ENCODE measurements at places on chromosomes 12 and 14.

GRCh38 chr12:26278266-26278665 lies 82.9 kb downstream of the SSPN start:
- no peak for DNase-seq

DNA sequence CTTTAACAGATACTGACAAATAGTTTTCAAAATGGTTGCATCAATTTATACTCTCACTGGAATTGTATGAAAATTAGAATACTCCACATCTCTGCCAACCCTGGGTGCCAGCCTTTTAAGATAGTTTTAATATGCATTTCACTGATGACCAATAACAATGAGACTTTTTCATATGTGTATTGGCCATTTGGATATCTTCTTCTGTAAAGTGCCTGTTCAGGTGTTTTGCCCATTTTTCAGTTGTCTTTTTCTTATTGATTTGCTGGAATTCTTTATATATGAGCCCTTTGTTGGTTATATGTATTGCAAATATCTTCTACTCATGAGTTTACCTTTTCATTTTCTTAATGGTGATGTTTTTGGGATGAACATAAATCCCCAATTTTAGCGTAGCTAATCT lies 16.7 kb upstream of the RNU6-7 start:
- DNase-seq = no peak

DNA sequence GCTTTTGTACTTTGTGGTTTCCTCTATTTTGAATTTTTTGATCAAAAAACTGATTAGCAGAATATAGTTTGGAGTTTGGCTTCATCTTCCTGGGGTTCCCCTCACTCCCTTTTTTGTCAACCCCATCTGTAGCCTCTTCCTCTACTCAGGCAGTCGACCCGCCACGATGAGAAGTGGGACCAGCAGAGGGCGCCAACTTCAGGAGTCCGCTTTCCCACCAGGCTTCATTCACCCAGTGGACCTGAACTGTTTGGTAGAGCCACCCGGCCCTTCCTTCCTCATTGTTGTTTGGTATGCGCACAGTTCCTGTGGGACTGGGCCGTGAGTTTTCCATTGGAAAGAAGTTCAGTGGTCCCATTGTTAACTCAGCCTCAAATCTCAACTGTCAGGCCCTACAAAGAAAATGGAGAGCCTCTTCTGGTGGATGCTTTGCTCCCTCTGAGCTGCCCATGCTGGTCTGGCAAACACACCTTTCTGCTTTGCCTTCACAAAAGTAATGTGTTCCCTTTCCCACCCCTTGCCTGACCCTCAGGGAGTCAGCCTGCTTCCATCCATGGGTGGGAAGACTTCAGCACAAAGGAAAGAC lies 21.7 kb downstream of the TMBIM6 start:
- DNase-seq = peak; percentile 89

DNA sequence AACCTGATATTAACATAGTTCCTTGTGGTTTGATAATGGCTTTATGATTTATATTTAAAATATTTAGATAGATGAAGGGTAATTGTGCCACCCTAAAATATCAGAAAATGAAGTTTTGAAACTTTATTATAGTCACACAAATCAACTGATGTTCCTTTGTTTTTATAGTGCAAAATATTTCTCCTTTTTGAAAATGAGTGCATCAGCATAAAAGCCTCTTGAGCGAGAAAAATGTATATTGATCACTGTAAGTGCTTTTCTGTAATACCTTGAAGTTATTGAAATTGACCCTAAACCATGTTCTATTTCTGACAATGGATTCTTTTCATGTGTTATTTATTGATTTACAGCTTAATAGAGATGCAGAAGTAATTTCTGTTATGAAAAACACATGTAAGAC lies 35.0 kb downstream of the LRFN5 start:
- no peak for DNase-seq

GRCh38 chr12:48764521-48764920 lies 24.4 kb downstream of the ADCY6 start:
- DNase-seq = no peak

Data from cardiac septum (tissue), 1 donor.